CD4-positive, CD25-positive, alpha-beta regulatory T cell (primary cell): ENCODE measurements at places on chromosomes 7 and 10. TPM values are rescaled to one million over a fixed set of nuclear protein-coding genes. Genes with fewer than 3 reads are reported as not detected.

Gene FAM25G
- not detected for total RNA-seq

Gene DENND2A
- total RNA-seq: not detected

Gene LFNG
- total RNA-seq: 215 TPM

DNA sequence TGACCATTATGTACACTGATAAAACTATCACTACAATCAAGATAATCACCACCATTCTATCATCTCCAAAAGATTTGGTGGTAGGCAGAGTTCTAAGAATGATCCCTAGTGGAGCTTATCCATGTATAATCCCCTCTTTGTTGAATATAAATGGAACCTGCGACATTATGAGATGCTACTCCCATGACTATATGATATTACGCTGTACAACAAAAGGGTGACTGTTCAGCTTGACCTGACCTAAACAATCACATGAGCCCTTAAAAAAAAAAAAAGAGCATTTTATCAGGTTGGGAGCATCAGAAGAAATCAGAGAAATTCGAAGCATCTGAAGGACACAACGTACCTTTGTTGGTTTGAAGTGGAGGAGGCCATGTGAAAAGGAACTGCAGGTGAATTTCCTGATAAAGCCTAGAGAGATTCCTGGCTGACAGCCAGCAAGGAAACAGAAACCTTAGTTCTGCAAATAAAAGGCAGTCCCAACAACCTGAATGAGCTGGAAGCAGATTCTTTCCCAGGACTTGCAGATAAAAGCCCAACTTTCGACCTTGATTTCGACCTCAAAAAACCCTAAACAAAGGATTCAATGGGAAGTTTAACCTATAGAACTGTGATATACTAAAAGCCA, 270.7 kb downstream of the ADRA2A start:
- H3K4me3 ChIP-seq: no peak overlapping the region
- no peak for DNase-seq
- no peaks in the 10 kb centered on the region for H3K4me1 ChIP-seq
- no peaks in the 10 kb centered on the region for H3K36me3 ChIP-seq
- no peak overlapping the region for H3K27ac ChIP-seq
- peaks cover 1% of the 10 kb centered on the region for H3K27me3 ChIP-seq

DNA sequence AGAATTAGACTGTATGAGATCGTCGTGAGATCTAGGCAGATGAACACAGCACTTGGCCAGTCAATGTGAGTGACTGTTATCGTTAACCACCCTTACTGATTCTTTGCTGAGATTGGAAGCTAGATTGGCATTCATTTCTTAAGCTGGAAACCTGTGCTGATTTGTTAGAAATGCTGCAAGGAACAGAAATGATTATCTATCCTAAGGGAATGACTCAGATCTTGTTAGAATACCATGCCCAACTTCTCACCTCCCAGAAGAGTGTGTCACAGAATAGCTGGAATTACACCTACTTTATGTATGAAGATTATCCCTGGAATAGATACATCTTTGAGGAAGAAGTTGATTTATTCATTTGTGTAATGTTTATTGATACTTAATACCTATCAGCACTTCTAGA, 275.2 kb downstream of the AUTS2 start:
- no peaks in the 10 kb centered on the region for H3K36me3 ChIP-seq
- H3K27ac ChIP-seq: no peak overlapping the region
- DNase-seq: no peak
- H3K27me3 ChIP-seq: no peaks in the 10 kb centered on the region
- H3K4me1 ChIP-seq: no peaks in the 10 kb centered on the region

DNA sequence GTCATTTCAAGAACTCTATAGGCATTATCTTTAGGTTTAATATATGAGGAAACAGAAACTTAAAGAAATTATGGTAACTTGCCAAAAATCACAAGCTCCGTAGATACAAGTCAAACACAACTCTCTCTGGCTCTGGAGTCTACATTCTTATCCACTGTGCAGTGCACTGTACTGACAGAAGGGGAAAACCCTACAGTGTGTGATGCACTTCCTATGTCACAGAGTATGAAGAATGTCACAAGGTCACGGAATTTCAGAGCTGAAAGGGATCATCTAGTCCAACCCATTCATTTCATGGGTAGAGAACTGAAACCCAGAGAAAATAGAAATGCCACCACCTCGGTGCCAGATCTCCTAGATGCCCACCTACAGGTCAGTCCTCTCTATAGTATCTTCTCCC, 86.1 kb downstream of the LRRTM3 start:
- H3K4me1 ChIP-seq: no peaks in the 10 kb centered on the region
- no peaks in the 10 kb centered on the region for H3K36me3 ChIP-seq
- H3K27me3 ChIP-seq: no peaks in the 10 kb centered on the region
- no peak overlapping the region for H3K27ac ChIP-seq

DNA sequence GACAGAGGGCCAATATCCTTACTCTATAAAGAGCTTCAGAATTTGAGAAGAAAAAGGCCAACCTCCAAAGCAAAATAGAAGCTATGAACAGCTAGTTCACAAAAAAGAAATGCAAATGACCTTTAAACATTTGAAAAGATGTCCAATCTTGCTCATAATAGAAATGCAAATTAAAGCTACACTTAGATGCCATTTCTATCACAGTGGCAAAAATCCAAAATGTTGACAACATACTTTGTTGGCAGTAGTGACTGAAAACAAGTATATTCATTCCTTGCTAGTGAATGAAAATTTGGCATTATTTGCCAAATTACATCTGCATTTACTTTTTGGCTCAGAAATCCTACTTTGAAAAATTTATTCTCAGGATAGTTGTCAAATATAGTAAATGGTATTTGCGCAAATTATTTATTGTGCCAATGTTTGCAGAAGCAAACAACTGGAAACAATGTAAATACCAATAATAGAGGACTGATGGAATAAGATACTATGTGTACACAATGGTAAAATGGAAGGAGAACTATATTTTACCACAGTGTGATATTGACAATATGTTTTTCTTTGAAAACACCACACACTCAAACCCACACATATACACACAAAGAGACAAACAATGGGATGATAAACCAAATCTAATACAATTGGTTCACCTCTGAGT, 9.4 kb downstream of the TMEM106B start:
- H3K27ac ChIP-seq: no peak overlapping the region
- no peak for DNase-seq
- H3K27me3 ChIP-seq: no peaks in the 10 kb centered on the region
- H3K4me1 ChIP-seq: peaks cover 15% of the 10 kb centered on the region

DNA sequence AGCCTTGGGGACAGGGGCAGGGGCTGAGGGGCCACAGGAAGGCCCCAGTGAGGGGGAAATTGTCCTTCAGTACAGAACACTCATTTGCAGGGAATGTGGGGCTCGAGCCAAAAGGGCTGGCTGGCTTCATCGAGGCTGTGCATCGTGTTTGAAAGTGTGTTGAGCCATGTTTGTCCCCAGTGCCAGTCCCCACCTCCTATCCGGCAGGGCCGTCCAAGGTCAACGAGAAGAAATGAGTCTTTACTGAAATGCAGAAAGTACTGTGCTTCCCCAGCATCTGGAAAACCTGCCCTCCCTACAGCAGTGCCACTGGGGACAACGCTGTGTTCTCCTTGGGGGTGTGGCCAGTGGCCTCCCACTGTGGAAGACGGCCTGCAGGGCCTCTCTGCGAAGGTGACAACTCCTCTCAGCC, 214.1 kb downstream of the KLF6 start:
- no peak overlapping the region for H3K27ac ChIP-seq
- peaks cover 7% of the 10 kb centered on the region for H3K4me1 ChIP-seq
- H3K36me3 ChIP-seq: no peaks in the 10 kb centered on the region
- H3K27me3 ChIP-seq: no peaks in the 10 kb centered on the region
- DNase-seq: no peak

- H3K4me3 ChIP-seq: no peak overlapping the region
- no peak for DNase-seq
- H3K27ac ChIP-seq: no peak overlapping the region
- no peaks in the 10 kb centered on the region for H3K4me1 ChIP-seq
- H3K36me3 ChIP-seq: no peaks in the 10 kb centered on the region
Measured at GRCh38 chr7:128066858-128067257, 35.6 kb upstream of the LRRC4 start.

DNA sequence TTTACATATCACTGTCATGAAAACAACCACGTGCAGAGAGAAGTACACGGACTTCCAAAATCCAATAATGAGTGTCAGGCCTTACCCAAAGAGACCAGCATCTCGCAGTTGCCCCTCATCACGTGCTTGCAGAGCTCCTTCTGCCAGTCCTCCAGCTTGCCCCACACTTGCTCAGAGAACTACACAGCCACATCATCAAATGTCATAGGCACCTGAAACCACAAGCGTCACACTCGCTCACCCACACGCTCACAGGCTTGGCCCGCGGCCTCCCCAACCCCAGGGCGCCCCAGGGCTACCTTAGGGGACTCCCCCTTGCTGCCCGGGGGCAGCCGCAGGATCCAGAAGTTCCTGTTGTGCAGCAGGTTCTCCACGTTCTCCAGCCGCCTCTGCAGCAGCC, 123.4 kb upstream of the ZNF746 start:
- no peak overlapping the region for H3K27ac ChIP-seq
- H3K27me3 ChIP-seq: no peaks in the 10 kb centered on the region
- H3K4me3 ChIP-seq: no peak overlapping the region

DNA sequence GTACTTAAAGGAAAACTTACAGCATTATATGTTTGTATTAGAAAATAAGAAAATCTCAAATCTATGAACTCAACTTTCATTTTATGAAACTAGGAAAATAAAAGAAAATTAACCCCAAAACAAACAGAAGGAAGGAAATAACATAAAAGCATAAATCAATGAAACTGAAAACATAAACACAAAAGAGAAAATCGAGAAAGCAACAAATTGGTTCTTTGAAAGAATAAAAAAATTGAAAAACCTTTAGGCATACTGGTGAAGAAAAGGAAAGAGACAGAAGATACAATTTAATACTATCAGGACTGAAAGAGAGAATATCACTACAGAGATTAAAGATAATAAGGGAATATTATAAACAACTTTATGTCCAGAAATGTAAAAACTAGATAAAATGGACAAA, 21.2 kb downstream of the PRTFDC1 start:
- H3K36me3 ChIP-seq: no peaks in the 10 kb centered on the region
- no peak for DNase-seq
- no peaks in the 10 kb centered on the region for H3K27me3 ChIP-seq

- no peaks in the 10 kb centered on the region for H3K27me3 ChIP-seq
- H3K4me1 ChIP-seq: no peaks in the 10 kb centered on the region
- no peak overlapping the region for H3K27ac ChIP-seq
Measured at GRCh38 chr7:134919240-134919641, 67.1 kb upstream of the AGBL3 start.
